Forelimb muscle (tissue), 1 donor: ENCODE measurements at places on chromosomes 6 and 20. TPM values are rescaled to one million over a fixed set of nuclear protein-coding genes. Genes with fewer than 3 reads are reported as not detected.

The NRSN1 gene
- polyA plus RNA-seq = not detected

The CGA gene
- 0.72 TPM for polyA plus RNA-seq

DNA sequence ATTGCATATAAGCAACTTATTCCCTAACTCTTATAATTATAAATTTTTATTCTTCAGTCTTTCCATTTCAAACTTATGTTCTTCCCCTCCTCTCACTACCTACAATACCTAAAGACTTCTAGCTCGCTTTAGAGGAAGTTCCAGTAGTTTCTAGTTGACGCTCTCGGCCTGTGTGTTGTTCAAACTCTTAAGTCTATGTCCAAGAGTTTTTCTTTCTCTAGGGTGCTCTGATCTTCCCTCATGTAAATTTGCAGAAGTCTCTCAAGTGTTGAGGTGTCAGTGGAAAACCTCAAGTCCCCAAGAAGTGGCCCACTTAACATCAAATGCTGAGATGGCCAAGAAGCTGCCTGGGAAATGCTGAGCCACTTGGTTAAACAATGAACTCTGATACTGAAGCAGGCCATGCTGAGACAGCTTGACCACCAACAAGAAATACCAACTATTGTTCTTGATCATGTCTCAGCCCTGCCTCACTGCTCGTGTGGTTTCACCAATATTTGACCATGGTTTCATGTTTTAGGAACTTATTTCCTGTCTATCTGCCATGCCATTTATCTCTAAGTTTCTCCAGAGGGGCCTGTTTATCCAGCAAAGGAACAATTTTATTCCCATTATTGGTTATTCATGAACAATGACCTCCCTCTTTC, 100.9 kb upstream of the TCF21 start:
- no peak for DNase-seq

GRCh38 chr20:57856658-57857057, 146.8 kb upstream of the PMEPA1 start:
- DNase-seq = no peak

GRCh38 chr6:132482581-132482980, 30.3 kb downstream of the STX7 start:
- no peak for DNase-seq

DNA sequence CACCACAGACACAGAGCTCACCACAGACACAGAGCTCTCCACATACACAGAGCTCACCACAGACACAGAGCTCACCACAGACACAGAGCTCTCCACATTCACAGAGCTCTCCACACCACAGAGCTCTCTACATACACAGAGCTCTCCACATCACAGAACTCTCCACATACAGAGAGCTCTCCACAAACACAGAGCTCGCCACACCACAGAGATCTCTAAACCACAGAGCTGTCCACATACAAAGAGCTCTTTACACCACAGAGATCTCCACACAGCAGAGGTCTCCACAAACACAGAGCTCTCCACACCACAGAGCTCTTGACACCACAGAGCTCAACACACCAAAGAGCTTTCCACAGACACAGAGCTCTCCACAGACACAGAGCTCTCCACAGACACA, 55.8 kb downstream of the ERMARD start:
- DNase-seq = no peak

- no peak for DNase-seq
These were observed 149.9 kb upstream of the PTPN1 start for GRCh38 chr20:50360218-50360672.

DNA sequence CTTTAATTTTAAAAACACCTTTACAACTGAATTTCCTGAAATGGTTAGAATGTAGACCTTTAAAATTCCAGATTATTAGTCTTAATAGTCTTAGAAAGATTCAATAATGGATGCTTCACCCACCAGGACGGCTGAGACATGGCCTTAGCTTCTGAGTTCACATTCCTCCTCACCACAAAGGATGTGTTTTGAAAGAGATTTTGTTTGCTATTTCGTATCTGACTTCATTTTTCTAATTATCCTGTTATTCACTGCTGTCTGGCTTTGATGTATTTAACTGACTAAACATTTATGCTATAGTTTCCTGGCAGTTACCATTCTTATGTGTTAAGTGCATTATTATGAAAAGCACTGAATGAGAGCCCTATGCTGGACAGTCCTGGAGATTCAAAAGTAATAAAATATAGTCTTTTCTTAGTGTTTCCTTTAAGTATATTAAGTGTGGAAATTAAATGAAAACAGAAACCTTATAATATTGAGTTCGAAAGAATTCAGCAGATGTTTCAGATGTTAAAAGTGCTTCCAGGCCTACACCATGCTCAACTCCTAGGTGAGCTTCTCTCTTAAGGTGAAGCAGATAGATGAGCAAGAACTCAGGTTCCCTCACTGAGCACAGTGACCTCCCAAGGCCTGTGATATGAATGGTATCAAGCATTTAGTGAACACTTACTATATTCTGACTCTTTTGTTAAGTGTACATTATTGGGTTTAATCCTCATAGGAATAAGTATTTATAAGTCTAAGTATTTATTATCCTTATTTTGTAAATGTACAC, 40.3 kb downstream of the MAP3K4 start:
- DNase-seq = no peak

DNA sequence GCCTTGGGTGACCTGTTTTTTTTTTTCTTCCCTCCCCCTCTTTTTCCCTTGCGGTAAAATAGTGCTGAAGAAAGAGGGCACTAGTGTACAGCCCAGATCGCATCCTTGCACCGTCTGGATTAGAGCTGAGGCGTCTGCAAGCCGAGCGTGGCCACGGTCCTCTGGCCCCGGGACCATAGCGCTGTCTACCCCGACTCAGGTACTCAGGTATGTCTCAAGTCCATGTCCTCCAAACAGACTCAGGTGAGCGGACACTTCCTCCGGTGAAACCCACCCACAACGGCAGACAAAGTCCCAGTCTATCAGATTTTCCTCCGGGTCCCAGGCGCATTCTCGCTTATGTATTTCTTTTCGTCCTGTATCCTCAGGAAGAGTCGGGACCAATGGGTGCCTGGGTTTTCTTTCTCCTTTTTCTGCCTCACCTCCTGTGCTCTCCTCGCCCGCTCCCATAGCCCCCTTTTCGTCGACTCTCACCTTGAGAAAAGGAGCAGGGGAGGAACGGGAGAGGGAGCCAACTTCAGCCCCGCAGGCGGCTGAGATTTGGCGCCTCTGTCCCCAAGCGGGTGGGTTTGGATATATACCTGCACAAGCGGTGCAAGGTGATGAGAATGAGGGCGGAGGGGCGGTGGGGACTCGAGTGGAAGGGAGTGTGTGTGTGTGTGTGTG, 1.1 kb upstream of the GRM1 start:
- DNase-seq = no peak

The ADTRP gene
- 0.38 TPM for polyA plus RNA-seq

DNA sequence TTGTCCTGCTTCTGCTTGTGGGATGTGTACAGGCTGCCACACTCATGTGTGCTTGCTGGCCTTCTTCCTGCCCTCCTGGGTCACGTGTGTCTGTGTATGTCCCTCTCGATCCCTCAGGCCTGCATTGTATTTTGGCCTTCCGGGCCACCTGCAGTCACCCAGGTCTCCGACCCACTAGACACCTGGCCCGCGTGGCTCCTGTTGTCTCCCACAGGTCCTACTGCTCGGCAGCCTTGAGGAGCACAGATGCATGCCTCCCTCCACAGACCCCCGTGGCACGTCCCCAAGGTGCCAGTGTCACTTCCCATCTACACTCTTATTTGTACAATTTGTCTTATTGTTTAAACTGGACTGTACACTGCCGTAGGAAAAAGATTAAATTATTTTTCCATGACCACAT, 43.1 kb downstream of the FOXC1 start:
- no peak for DNase-seq

DNA sequence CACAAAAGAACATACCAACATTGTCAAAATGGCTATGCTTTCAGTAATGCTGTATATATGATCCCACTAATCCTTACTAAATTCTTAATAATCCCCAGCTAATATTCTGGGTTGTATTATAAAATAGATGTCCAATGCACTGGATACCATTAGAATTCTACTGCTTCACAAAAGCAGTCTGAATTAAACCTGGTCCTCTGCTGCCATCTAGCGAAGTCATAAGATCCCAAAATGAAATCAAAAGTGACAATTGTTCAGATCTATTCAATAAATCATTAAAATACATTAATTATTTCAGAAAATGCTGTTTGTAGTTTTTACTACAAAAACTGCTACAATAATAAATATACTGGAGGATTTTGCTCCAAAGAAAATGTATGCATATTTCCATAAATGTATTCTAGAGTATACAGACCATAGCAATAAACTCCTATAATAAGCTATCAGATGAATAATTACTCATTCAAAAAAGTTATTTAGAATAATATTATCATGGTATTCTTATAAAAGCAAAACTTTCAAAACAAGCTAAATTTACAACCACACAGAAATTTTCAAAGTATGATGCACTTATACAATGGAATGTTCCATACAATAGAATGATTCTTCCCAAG, 92.6 kb downstream of the RNGTT start:
- peak; percentile 43 for DNase-seq

DNA sequence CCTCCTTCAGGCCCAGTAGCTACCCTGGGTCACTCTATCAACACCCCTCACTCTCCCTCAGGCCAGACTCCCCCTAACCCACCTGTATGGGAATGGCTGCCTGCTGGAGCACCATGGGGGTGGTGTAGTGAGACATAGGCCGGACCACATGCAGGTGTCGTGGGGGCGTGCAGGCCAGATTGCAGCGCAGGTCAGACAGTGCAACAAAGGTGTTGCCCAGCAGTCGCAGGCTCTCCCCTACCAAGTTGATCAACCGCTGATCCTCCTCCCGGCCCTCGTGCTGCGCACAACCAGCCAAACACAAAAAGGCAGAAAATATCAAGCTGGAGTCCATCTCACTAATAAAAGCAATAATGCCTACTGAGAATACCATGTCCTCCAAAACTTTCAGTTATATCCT, 7.1 kb downstream of the BAG6 start:
- DNase-seq = no peak

The GJA10 gene
- not detected for polyA plus RNA-seq

GRCh38 chr6:167762259-167762962, 64.3 kb upstream of the AFDN start:
- DNase-seq = no peak

GRCh38 chr6:16964553-16965499, 137.0 kb upstream of the STMND1 start:
- no peak for DNase-seq

The HCRTR2 gene
- polyA plus RNA-seq = not detected

GRCh38 chr6:80214436-80215022, 108.1 kb downstream of the BCKDHB start:
- DNase-seq = peak; percentile 34

The FOXA2 gene
- polyA plus RNA-seq = not detected

DNA sequence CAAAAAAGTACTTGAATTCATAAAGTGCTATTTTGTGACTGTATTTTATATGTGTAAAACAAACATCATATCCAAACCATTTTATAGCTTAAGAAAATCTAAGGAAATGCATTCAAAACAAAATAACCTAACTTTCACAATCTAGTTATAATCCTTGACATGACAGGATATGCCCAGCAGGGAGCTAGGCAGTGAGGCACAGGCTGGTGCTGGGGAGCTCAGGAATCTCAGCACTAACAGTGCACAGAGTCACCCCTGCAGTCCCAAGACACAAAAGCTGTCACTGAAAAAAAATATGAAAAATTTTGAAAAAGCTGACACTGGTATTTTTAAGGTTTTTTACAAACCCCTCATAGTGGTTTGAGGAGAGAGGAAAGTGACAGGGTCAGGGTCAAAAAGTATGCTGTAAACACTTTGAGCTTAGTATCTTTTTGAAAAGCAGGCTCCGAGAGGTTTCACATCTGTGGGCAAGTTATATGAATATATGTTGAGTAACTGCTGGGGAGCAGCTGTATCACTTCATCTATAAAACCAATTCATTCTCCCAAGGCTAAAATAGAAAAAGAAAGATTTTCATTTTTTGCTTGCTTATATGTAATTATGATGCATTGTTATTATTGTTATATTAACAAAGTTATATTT, 24.1 kb downstream of the LGSN start:
- no peak for DNase-seq

The ACSS1 gene
- 16.5 TPM for polyA plus RNA-seq

The SUMO4 gene
- polyA plus RNA-seq = 0.53 TPM

- no peak for DNase-seq
These were observed 46.6 kb upstream of the ENPP1 start for GRCh38 chr6:131761060-131761761.

DNA sequence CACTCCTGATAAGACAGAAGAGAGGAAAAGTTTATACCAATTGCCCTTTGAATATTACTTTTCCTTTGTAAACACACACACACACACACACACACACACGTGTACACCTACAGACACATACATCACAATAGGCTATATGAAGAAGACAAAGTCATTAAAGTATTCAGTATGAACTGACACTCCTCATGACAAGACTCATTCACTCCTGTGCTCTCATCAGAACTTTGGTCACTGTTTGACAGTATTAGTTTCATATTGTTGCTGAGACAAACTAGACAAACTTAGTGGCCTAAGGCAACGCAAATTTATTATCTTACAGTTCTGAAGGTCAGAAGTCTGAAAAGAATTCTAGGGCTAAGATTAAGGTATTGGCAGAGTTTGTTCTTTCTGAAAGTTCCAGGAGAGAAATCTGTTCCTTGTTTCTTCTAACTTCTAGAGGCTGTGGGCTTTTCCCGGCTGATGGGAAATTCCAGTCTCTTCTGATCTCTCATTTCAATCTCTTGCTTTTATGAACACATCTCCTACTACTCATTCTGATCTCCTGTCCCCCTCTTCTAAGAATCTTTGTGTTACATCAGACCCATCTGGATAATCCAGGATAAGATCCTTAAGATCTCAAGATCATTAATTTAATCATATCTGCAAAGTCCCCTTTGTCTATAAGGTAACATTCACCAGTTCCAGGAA, 171.3 kb downstream of the HACE1 start:
- no peak for DNase-seq

DNA sequence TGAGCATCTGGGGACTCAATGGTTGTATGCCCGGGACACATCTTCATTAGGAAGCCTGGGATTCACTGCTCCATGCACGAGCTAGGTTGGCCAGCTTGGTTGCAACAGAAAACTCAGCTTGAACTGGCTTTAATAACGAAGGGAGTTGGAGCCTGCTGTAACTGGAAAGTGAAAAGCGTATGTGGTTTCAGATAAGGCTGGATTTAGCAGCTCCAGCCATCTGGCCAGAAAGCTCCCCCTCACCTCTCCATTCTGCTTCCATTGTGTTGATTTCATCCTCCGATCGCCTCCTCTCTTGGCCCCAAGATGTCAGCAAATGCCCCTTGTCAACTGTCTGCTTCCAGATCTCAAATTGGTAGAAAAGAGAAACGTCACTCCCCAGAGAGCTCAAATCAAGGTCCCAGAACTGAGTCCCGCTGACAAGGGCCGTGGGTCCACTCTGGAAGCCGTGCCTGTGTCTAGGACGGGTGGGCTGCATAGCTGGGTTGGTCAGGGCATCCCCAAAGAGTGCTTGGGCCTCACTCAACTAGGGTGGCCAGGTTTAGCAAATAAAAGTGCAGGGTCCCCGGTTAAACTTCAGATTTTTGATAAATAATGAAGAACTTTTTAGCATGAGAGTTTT, 117.0 kb upstream of the PMEPA1 start:
- no peak for DNase-seq

The GPLD1 gene
- 2.5 TPM for polyA plus RNA-seq

The RAD21L1 gene
- not detected for polyA plus RNA-seq

- DNase-seq = no peak
These were observed 280.4 kb downstream of the PTPRK start for GRCh38 chr6:128240024-128240428.
